ENCODE measurements at places on chromosomes 5 and 9.

- no peak for DNase-seq
Measured at GRCh38 chr9:88041447-88041846, 67.1 kb upstream of the CDK20 start.

GRCh38 chr9:114033397-114034103 lies 44.5 kb downstream of the AMBP start:
- DNase-seq = no peak

DNA sequence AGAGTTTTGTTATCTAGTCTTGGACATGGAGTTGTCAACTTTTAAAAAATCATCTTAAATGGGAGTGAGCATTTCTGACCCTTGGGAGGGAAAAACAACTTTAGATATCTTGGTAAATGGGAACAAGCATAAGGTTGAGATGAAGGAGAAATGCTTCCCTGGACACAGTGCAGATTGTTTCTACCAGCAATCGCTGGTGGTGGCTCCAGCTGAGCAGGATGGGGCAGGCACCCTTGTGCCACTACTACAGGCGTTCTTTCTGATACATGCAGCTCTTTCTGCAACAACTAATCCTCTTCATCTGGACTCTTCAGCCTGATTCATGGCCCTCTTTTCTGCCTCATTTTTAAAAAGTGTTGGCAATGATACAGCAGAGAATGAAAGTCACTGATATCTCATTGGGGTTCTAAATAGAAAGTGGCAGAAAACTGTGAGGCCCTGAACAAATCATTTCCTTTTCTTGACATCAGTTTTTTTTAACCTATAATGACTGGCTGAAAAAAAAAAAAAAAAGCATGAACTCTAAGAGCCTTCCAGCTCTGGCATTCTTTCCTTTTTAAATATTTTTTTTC lies 409.4 kb upstream of the PTGER4 start:
- DNase-seq = no peak

DNA sequence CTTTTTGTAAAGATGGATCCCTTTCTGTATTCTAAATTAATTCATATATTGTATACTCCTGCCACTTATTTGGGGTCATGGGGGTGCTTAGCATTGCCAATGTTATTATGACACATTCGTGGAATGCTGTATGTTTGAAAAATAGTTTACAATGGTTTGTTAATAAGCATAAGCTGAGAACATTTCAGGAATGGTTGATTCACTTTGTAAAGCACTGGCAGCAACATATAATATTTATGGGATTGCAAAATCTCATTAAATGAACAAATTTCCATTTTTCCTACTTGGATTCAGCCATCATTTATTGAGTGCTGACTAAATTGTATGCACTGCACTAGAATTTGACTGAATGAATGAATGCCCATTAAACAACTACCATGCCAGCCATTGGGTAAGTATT lies 215.2 kb upstream of the KLF4 start:
- no peak for DNase-seq

DNA sequence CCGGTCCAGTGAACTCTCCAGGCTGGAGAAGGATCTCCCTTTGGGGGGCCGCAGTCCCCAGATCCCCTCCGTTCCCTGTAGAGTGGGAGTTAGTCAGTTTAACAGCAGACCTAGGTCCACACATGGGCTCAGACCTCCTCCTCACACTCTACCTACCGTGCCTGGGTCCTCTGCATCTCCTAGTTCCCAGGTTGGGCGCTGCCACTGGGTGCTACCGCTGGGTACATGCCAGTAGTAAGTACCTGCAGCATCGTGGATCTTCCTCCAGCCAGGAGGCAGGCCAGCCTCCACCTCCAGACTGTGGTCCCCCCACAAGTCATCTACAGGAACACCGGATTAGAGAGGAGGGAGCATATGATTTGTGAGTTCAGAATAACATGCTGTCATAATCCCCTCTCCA lies 802 bp downstream of the APBB3 start:
- DNase-seq = no peak

DNA sequence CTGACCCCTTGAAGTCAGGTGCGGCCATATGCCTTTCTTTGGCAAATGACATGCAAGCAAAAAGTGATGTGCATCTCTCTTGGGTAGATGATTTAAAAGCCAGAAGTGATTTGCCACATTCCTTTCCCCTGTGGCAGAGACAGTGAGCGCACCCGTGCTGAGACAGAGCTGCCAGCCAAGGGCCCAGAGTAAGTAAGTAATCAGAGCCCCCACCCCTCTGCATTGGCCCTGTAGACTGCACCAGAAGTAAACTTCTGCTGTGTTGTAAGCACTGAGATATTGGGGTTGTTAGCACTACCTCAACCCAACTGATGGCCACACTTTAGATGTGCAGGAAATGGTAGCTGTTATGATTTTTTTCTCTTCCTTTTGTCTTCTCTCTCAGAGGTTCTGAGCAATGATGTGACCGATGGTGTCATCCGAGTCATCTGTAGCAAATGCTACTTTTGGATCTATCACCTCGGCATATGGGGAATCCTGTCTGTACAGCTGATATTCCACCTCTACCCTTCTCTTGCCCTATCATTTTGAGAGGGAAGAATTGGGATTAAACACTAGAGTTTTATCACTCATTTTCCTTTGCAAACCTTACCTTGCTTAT lies 58.0 kb downstream of the DOCK2 start:
- no peak for DNase-seq

DNA sequence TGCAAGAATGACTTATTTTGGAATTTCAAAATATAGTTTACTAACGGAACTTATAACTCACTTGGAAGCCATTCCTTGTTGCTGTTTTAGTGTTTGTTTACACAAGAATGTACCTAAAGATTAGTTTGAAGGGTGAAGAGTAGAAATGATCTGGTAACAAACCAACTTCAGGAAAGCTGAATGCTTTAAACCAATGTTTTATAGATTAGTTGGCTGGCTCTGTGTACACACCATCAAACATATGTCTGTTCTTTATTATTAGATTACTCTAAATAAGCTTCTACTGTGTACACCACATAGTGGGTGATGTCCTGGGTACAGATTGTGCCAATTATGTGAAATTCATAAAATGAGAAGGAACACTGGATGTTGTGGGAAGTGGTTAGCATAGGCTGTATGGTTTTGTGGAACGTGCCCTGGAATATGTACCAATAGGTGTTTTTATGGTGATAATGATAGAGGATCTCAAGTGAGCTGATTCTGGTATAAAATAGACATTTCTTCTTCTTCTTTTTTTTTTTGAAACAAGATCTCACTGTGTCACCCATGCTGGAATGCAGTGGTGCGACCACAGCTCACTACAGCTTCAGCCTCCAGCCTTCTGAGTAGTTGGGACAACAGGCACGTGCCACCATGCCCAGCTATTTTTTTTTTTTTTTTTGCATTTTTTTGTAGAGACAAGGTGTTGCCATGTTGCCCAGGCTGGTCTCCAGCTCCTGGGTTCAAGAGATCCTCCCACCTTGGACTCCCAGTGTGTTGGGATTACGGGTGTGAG lies 109.3 kb upstream of the DHFR start:
- no peak for DNase-seq

DNA sequence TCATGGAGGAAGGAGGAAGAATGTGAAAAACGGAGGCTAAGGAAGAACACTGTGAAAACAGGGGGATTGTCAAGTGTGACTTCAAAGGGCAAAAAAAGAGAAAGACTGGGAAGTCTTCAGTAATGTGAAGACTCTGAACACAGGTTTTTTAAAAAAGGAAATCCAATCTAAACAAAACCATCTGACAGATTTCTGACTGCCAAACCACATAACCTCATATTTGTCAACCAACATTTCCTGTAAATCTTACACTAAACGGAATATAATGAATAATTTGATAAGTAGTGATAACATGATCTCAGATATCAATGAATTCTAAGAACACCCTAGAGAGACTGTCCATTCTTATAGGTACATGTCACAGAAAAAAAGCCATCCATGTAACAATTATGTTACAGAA lies 124.7 kb downstream of the FBN2 start:
- DNase-seq = no peak

- DNase-seq = no peak
Measured at GRCh38 chr5:19577882-19578281, 410.1 kb downstream of the CDH18 start.

- DNase-seq = no peak
Measured at GRCh38 chr9:126348911-126349550, 22.4 kb downstream of the MVB12B start.

DNA sequence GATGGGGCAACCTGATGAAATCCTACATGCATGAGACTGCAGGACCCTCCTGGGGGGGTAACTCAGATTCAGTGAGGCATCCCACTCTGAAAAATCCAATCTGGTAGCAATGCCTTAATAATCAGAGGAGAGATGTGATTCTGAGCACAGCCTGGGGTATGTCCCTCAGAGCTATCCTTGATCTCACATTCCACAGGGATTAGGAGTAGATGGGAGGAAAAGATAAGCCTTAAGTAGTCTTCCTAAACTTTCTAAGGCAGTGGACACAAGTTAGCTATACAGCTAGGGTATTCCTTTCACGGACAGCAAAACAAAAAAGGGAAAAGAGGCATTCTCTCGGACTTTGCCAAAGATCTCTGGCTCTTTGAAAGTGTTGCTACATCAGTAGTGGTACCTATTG lies 3.9 kb upstream of the SPATA9 start:
- DNase-seq = no peak

DNA sequence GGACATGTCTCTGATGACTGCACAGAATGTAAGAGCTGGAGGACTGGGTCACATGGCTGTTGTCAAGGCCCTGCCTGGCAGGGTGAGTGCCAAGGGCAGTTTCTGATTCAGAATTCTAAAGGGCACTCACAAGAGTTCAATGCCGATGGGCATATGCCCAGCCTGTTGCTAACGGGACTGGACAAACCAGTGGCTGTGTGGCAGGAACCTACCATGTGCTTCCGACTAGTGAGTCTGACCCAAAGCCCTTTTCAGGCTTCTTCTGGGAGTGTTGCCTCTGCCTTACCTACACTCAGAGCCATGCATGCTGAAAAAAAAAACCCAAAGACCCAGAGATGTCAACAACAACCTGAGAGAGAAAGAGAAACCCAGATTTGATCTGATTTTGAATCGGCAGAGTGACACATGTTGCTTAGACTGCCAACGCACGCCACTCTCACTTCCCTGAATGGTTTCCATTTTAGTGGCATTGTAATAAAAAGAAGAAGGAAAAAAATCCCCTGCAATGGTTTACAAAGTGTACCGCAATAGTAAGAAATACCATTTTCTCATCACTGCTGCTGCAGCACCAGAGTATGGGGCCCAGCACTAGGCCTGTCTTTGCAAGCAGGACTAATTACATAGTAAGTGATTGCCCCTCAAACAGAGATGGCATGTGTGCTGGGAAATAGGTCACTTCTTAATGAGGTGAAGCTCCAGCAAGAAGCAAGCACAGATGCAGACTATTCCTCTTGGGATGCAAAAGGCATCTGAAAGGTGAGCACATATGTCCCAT lies 194.3 kb downstream of the PALM2AKAP2 start:
- no peak for DNase-seq

- DNase-seq = no peak
Measured at GRCh38 chr9:18893046-18893445, 140.0 kb downstream of the SAXO1 start.

GRCh38 chr5:859798-860296 lies 9.1 kb upstream of the ZDHHC11 start:
- DNase-seq = no peak

DNA sequence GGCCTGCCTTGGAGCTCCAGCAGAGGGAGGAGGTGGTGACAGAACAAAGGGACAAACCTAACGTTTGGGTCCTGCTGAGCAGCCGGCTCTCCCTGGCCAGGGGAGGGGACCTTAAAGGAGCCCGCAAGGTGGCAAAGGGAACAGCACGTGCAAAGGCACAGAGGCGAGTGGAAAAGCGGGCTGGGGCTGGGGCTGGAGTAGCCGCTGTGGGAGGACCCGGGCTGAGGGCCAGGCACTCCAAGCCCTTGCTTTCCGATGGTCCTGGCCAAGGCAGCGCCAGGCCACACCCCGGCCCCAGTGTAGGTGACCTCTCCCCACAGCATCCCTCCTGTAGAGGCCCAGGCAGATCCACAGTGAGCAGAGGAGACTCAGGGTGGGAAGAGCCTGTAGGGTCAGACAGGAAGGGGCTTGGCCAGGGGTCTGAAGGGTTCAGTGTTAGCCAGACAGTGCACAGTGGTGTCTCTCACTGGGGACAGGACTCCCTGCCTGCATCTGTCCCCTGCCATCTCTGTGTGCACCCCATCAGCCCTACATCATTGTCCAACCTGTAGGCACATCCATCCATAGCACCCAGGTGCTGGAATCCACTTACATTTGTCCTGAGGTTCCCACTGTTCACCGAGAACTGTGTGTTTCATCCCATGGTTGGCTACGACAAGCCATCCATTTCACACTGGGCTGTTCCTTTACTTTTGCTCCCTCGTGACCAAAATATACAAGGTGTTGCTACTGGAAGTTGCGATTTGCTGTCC lies 77.0 kb downstream of the NEK6 start:
- no peak for DNase-seq

DNA sequence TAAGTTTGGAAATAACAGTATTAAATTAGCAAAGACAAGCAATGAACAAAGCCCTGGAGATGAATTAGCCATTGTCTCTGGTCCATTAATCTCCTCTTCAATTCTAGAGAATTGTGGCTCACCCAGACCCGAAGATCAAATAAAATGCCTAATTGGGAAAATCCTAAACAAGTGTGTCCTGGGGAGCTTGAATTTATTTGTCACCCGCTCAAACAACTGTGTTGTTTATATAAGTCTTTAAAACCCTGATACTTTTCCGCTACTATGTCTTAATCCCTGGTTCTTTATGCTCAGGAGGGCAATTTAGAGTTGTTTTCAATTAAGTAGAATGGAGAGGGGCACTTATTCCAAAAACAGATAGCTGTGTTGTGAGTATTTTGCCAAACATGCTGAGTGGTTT lies 128.4 kb downstream of the ANXA1 start:
- no peak for DNase-seq

DNA sequence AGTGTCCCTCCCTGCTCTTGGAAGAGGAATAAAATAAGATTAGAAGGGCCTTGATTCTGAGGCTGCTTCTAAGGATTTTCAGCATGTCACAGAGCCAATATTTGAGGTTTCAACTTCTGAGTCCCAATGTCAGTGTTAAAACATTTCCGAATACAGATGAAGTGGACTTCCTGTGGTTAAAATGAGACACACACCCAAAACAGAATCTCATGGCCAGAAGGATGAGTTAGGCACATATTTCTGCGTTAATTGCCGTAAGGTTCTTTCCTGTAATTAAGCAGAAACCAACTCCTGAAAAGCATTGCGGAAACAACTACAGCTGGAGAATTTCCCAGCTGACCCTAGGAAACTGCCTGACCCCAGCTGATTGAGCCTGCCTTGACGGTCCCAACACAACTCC lies 10.4 kb upstream of the ZNF354B start:
- DNase-seq = no peak

DNA sequence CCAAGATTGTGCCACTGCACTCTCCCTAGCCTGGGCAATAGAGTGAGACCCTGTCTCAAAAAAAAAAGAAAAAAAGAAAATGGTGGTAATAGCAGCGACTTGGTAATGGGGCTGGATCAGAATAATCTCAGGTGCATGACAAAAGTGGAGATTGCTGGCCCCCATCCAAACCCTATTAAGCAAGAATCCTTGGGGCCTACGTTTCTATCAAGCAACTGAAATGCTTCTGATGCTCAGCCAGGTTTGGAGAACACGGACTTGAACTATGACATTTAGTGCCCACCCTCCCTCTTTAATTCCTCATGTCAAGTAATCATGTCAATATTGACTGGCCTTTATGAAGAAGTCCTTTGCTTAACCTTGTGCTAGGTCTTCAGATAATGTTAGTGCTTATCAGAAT lies 6.6 kb downstream of the C5orf52 start:
- no peak for DNase-seq

GRCh38 chr9:123642291-123643278 lies 286.6 kb downstream of the CRB2 start:
- peak; percentile 73 for DNase-seq
